ENCODE measurements at places on chromosomes 2 and 18.

GRCh38 chr2:234095301-234095700, 44.8 kb downstream of the SPP2 start:
- no peak for DNase-seq

DNA sequence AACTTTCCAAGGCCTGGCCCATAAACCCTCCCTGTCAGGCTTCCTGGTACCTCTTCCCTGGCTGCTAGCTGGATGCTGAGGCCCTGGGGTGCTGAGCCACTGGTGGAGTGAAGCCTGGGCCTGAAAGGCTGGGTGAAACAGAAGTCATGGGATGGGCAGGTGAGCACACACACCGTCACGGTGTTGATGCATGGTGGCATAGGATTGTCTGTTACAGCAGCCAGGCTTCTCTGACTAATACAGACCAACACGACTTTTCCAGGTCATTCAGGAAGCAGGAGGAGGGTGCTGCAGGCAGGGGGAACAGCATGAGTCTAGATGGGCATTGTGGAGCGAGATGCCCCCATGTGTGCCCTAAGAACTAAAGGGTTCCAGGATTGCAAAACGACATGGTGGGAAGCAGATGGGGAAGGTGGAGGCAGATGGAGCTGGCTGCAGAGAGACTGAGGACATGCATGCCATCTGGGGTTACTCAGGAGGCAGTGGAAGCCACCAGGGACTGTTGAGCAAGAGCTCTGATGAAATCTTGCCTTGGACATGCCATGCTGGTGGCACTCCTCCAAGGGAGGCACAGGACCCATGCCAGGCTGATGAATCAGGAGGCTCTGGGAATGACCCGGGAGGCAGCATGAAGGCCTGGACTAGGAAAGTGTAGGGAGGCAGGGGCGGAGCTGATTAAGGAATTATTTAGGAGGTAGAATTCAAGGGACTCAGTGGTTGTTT, 480.9 kb downstream of the TSN start:
- DNase-seq: peak; percentile 91

DNA sequence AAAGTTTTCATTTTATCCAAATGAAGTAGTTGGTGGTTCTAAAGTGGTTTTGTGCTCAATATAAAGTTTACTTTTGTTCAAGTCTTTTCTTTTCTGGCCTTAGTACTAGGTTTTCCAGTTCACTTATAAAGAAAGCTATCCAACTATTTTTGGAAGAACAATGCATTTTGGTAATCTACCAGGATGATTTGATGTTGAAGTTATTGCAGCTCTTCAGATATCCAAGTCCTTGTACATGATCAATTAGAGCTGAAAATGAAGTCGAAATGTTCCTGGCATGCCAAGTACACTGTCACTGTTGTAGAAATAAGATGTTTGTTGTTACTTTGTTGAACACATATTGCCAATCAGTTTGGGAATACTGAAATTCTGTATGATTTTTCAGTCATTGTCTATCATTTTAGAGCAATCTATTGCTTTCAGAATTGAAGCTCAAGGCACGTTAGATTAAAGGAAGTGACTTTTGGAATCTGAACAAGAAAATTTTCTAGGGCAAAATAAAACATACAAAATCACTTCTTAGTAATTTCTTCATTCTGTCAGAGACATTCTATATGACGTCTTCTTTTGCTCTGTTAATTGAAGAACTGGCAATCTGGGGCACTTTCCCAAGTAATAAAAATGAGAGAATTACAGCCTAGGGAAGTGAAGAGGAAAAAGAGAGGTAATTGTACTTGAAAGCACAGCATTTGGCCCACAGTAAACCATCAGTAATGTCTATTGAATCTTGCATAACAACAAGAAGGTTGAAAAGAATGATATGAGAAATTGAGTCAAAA, 232.3 kb downstream of the MREG start:
- DNase-seq: no peak

- DNase-seq: no peak
Observed at GRCh38 chr18:11071300-11071699, 78.1 kb downstream of the PIEZO2 start.

GRCh38 chr2:230267059-230267458, 41.5 kb downstream of the SP140 start:
- no peak for DNase-seq

DNA sequence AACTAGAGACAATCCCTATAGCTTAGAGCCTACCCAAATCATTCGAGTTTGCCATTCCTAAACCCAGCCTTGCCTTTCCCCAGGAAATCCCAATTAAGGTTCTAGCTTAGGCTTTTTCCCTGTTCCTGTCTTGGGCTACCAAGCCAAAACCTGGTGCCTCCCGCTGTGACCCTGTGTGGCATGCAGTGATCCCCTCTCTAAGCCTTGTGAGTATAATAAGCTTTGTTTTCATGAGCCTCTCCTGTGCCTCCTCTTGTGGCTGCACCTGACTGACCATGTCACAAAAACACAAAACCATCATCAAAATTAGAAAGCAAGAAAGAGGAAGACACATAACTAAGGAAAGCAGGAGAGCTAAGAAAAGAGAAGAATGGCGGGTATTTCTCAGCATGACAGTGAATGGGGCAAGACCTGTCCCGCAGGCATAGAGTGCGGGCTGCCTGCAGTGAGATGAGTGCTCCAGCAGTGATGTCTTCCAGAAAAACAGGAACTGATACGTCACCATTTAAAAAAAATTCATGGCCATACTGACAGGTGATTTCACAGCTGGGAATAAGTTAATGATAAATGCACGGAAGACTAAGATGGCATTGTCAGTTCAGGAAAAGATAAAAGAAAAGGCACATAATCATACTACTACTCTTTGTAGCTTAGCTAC, 9.2 kb upstream of the PAIP2B start:
- no peak for DNase-seq

GRCh38 chr2:43461453-43462073, 134.3 kb downstream of the THADA start:
- DNase-seq: no peak

DNA sequence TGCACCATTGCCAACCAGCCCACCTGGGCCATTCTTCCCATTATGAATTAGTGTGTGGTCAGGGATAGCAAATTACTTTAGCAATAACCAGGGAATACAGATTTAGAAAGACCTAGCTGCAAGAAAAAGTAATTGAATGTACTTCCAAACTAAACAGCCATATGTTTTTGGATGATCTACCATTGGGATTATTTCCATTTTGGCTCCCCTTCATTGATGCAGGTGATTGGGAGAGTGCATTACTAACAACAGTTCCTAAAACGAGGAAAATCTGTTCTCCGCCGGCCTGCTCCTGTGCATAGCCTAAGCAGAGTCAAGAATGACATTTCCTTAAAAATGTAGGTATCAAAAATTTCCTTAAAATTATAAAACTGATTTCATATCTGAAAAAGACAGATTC, 58.5 kb downstream of the MAIP1 start:
- DNase-seq: no peak

GRCh38 chr2:168998609-168999211, 32.4 kb downstream of the ABCB11 start:
- no peak for DNase-seq
